ENCODE measurements at places on chromosomes 13 and 19.

DNA sequence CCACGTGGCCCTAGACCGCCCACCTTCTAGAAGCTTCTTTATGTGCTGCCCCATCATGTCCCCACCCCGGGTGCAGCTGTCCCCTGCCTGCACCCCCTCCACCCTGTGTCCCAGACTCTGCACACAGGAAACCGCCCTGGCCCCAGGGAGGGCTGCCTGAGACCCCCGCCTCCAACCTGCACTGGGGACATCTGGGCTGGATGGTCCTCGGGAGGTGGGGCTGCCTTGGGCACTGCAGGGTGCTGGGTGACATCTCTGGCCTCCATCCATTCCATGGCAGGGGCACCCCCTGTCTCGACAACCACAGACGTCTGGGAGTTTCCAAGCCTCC, 17.8 kb upstream of the ZBTB7A start:
- no peak for DNase-seq

DNA sequence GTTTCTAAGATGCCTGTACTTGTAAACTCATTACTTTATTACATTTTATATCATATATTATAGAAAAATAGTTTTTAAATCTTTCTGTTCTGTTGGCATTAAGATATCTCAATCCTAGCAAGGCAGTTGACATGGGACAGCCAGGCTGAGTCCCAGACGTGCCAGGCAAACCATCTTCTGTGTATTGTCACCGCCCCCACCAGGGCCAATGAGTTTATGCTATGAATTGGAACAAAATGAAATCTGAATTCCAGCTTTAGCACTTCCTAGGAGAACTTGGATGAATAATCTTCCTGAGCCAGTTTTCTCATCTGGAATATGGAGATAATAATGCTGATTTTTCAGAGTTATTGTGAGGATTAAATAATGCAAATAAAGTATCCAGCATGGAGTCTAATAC, 79.9 kb upstream of the GSX1 start:
- no peak for DNase-seq

DNA sequence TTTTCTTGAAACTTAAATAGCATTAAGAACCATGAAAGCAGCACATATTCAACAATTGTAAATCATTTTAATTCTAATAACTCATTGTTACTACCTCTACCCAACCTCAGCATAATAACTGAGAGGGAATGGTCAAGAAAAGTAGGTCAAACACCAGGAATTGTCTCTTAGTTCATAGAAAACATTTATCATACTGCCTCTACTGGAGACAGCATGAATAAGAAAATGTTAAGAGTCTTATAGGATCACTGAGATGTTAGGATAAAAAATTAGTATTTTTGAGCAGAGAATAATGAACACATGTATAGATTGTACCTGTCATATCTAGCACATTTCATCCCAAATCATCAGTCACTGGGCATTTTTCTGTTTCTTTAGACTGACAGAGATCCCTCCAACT, 515.3 kb downstream of the PCDH9 start:
- no peak for DNase-seq

- no peak for DNase-seq
Measured at GRCh38 chr19:40392123-40392522, 2.1 kb upstream of the HIPK4 start.

DNA sequence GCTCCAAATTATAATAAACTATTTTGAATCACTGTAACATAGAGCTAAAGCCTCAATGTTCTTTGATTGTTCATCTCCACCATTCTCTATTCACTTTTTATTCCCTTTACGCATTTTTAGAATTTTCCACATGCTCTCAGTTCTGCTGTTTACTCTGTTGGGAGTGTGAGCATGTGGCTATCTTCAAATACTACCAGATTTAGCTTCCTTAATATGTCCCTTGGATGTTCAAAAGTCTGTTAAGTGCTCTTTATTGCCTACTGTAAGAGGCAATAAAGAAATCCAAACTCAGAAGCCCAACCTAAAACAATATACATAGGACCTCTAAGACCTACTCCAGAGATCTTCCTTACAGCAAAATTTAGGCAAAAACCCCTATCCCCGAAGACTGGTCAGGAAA, 34.5 kb downstream of the MTMR6 start:
- DNase-seq = no peak

GRCh38 chr13:40375489-40376171, 290.8 kb downstream of the FOXO1 start:
- DNase-seq = no peak

DNA sequence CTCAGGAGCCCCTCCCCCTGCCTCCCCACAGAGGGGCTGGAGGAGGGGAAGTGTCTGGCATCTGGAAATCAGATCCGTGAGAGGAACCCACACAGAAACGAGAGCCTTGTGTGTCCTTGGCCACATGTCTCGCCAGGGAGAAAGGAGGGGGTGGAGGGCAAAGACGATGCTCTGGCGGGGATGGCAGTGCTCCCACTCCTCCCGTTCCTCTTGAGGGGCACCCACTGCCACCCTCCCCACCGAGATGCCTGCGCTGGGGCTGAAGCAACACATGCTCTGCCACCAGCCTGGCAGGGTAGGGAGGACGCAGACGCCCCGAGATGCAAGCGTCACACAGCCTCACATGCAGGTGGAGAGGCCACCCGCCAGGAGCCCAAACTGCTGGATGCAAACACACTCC, 2.8 kb downstream of the ADGRL1 start:
- no peak for DNase-seq

- DNase-seq = no peak
Measured at GRCh38 chr19:3692141-3693024, 7.9 kb downstream of the PIP5K1C start.

DNA sequence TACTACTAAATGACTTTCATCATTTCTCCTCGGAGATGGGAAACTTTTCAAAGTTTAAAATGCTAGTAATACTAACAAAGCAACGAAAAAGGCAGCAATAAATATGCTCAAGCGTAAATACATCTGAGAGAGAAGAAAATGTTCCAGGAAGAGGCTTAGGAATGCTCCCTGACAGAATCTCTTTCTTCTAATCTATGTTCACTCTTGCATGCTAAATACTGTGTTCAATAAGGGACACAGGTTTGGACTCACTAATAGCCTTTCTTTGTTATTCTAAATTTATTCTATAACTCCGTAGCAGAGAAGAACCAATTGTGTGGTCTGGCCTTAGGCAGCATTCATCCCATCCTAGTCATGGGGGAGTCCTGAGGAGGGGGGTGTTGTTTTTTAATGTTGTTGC, 823.0 kb downstream of the PCDH9 start:
- no peak for DNase-seq

GRCh38 chr13:22220151-22221135, 549.6 kb downstream of the FGF9 start:
- no peak for DNase-seq

DNA sequence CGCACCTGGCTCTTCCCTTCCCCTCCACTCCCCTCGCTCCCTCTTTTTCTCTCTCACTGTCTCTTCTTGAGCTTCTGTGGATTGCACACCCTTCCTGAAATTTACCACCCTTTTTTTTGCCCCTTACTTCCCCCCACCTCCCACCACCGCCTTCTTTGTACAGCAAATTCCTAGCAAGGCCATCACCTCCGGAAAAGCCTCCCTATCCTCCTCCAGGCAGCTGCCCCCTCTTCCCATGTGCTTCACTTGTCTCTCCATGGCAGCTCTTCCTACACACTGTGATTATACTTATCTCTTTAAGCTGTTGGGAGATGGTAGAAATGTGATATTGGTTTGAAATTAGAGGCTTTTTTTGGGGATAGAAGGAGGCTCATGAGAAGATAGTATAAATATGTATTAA, 28.3 kb upstream of the KCTD4 start:
- no peak for DNase-seq

DNA sequence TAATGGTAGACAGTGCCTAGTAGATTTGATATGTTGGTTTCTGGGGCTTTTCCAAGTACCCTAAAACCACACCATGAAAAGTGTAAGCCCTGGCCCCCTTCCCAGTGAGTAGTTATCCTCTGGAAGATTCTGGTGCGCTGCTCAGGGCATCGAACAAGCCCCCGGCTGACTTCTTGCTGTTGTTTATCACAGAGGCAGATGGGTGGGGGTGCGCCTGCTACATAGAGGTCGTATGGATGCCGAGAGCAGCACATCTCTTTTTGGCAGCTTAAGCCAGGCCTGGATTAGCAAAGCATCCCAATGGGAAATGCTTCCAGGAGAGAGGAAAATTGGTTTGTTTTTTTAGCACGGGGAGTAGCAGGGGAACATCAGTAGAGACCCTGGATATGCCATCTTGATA, 26.3 kb upstream of the SPATA13 start:
- no peak for DNase-seq

DNA sequence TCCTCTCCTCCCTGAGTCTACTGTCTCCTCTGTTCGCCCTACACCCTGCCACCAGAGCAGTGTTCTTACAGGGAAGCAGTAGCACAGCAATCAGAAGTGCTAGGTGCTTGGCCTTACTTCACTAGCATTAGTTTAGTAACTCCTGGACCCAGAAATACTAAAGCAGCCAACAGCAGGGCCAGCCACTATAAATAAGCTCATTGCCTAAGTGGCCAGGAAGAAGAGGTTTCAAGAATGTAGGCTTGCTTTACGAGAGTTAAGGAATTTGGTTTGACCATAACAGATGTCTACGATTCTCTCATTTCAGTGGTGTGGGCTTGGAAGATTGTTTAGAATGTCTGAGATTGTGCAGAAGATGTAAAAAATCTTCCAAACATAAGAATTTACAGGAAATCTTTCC, 103.3 kb downstream of the ZAR1L start:
- no peak for DNase-seq

GRCh38 chr19:54188215-54188871, 1.0 kb downstream of the MBOAT7 start:
- DNase-seq = no peak

DNA sequence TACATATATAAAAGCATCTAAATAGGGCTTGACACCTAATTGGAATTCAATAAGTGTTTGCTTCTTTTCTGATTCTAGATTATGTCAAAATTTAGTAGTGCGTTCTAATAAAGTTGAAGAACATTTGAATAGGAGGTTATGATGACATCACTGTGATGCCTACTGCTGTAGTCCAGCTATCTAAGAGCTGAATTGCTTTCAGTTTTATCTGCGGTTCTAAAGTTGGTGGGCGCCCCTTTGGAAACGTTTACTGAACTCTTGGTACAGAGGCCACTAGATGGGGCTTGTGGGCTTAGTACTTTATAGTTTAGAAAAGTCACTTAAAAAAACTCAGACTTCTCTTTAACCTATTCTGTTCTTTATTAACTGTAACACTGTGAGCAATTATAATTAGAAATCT, 776.9 kb downstream of the GPC5 start:
- no peak for DNase-seq

DNA sequence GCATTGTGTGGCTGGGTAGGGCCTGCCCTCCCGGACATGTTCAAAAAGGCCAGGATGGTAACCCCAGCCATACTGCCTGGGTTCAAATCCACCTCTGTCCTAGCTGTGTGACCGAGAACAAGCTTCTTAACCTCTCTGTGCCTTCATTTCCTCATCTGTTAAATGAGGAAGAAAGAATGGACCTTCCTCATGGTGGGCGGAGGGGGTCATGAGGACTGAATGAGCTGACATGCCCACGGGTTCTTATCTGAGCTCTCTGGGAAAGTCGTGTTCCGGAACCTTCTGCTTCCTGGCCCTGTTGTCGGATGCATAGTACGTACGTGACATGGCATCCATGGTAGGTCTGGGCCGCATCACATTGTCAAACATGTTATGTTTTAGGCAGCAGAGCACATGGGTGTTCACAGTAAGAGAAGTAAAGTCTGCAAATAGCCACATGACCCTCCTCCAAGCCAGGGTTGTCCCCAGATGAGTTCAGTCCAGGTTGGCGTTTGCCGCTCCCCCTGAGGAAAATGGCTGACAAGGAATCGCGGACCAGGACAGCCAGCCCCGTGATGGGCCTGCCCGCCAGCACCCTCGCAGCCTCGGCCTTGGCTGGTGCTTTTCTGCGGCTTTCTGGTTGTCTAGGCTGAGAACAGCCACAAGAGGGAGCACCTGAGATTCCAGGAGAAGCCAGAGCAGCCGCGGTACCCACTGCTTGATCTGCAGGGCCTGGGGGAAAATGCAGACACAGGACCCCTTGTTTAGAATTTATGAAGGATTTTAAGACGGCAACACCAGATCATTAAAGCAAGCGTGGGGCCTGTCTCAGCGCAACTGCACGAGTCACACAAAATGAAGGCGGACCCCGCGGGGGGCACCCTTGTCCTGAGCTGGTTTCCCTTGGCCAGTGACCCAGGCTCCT, 2.4 kb upstream of the NTN5 start:
- peak; percentile 54 for DNase-seq

DNA sequence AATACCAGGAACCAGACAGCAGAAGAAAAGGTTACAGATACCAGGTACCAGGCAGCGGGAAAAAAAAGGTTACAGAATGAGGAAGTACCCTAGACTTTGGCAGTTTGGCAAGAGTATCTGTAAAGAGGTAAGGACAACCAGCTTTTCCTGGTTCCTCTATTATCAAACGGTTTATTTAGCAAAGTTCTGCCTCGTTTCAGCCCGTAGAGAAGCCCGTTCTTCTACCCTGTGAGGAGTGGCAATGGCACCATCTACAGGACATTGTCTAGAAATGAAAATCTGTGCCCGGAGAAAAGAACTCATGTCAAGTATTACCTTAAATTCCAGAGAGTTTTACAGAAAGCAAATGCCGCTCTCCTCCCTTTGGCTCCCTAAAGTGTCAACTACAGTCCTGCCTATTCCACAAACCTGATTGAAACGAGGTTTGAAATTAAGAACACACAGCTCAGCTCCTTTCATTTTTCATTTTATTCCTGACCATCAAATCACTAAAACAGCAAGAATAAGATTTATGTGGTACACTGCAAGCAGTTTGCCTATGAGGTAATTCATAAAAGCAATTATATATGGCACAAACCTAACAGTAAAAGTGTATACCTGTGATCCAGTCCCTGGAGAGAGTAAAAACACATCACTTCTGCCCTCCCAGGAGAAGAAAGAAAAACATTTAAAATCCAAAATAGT, 226.3 kb downstream of the SLC7A1 start:
- DNase-seq = no peak

GRCh38 chr19:29812881-29813275, 1.1 kb downstream of the CCNE1 start:
- DNase-seq = no peak

DNA sequence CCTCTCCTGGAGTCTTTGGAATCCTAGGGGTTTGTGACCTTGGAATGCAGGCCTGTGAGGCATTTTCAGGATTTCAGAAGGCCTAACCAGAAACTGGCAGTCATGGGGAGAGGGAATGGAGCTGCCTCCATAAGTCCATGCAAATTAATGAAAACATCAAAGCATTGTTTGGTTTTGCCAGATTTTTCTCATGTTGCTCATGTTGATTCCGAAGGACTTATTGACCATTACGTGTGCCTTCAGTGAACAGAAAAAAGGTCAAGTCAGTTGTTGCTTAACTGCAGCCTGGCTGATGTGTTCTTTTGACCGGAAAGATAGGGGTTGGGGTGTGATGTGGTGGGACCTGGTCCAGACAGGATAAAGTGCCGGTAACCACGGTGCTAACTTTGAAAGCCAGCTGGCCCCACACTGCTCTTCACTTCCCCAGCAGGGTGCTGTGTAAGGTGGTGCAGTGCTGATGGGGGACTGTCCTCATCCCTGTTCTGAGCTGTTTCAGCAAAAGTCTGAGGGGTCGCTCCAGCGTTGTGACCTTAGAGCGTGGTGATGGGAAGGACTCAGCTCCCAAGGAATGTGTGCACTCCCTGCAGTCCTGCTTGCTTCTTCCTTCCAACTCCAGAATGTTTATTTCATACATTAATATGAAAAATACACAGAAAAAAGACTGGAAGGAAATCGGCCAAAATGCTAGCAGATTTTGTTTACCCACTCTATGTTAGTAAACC, 3.5 kb downstream of the RNF113B start:
- no peak for DNase-seq

Data from cerebellar nuclear complex (tissue), 1 donor.